ENCODE measurements at places on chromosomes 12 and 14.
A peak's percentile ranks its signal among the peaks of the same experiment; 100 is the strongest.

DNA sequence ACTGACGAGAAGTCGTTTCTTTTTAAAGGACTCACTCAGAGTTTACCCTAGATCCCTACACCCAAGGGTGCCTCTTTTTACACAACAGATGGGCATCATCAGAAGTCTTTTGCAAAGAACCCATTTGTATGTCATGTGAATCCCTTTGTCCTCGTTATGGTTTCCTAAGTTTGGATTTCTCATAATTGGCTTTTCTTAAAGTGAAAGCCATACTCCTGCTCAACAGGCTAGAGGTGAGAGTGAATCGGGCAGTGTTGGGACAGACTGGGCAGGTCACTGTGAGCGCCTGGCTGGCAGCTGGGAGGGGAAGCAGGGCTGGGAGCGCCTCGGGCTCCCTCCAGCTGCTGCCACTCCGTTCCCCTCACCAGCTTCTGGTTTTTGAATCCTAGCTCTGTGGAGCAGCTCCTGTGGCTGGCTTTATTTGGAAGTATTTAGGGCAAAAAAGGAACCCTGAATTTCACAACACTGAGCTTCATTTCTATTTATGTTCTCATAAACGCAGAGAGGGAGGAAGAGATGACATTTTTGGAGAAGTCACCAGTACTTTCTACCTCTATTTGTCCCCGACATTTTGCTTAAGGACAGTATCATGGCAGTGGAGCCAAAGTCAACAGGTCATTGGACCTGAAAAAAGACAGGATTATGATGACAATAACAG lies 63.8 kb upstream of the ACTN1 start:
- DNase-seq, result no peak

GRCh38 chr12:121592320-121592719 lies 11.5 kb upstream of the KDM2B start:
- DNase-seq, result no peak

DNA sequence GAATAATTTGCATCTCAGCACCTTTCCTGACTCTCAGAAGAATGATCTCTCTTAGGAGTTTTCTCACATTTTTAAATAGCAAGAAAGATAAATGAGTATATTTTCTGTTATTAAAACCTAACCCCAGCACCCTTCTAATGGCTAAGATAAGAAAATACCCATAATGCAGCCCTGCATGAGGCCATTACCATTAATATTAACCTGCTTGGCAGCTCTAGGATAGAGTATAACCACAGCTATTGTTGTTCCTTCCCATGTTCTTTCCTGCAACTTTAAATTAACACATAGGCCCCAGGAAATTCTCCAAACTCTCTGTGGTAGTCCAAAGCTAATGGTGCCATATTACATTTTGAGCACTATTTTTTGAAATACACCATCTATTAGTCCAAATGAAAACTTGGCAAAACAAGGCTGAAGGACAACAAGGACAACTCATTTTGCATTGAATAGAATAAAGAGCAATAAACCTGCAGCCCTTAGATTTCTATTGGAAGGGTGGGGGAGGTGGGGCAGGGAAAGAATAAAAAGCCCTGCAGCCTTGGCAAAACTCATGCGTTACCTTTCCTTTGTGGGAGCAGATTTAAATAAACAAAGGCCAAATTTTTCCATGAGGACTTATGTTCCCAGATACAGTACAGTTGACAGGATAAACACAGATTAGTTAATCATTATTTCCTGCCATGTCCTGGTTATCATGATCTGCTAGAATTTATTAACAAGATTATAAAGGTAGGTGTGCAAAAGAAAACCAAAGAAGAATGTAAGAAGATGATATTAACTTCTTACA lies 46.9 kb downstream of the BTG1 start:
- no peak for DNase-seq

GRCh38 chr12:88958153-88958552 lies 377.9 kb upstream of the KITLG start:
- no peak for DNase-seq

- no peak for DNase-seq
Measured at GRCh38 chr12:109443794-109444193, 33.3 kb downstream of the KCTD10 start.

DNA sequence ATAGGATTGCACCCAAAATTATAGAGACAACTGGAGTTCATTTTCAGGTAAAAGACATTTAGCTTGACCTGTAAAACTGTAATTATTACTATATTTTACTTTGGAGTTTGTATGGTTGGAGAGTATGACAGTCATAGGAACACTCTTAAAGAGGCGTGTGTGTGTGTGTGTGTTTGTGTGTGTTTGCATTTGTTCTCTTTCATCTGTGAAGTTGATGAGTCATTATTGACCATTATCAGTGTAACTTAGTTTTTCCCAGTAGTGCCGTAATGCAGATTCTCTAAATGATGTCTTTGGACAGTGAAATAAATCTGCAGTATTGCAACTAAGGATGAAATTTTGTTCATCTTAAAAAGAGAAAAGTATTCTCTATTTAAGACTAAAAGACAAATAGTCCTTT lies 13.0 kb downstream of the WASHC4 start:
- DNase-seq, result no peak

DNA sequence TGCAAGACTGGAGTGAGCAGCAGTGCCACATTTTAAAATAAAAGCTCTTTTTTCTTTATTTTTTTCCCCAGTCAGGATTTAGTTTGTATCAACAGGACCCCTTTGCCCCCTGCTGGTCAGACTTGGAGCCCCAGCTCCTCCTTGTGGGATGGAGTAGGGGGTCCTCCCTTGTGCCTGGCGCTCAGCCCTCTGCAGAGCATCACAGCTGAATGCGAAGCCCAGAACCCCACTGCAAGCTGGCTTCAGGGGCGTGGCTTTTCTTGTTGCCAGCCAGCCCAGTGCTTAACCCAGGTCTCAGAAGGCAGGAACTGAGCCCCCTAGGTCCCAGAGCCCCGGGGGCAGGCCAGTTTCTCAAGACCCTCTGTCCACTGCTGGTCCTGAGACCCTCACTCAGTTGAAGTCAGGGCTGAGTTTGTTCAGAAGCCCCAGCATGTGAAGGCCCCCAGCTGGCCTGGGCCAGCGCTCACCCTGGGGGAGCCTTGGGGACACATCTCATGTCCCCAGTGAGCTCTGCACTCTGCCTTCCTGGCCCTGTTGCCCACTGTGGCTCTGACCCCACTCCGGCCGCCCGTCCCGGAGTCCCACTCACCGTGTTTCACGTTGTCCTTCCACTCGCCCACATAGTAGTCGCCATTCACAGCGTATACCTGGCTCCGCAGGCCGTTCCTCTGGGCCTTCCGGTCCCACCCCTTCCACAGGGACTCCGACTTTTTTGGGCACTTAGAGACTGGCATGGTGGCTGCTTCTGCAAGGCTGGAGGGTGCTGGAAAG lies 519 bp downstream of the MORN3 start:
- no peak for DNase-seq

- no peak for DNase-seq
Measured at GRCh38 chr12:107560165-107560898, 125.3 kb upstream of the PWP1 start.

DNA sequence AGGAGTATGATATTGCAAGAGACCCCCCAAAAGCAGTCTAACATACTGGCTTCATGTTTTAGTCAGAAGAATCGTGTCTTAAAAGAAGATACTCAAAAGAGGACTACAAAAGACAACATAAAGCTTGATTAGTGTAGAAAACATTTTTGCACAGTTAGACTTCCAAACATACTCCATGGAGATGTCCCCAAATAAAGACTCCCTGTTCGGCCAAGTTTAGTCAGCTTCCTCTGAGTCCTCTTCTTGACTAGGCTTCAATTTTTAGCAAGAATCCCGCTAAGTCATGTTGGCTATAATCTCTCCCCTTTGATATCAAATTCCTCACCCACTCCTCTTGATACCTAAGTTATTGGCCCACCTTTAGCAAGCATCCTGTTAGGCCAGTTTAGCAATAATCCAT lies 298.0 kb downstream of the RMST start:
- DNase-seq, result no peak

GRCh38 chr12:52044292-52044983 lies 6.8 kb upstream of the NR4A1 start:
- no peak for DNase-seq

GRCh38 chr14:89368490-89369477 lies 48.2 kb downstream of the FOXN3 start:
- no peak for DNase-seq

DNA sequence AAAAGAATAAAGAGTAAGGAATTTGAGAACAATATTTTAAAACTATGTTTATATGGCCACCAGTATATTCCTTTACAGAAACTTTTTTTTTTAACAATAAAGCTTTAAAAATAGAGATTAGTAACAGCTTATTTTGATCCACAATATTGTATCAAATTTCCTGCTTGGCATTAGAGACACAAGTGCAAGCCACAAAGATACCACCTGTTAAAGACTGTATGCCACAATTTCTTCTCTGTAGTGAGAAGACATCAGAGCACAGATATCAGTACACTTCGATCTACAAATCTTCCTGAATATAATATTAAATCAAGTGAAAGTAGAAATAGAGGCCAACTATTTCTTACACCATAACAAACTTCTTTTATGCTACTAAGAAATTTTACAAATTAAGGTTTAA lies 68.0 kb downstream of the GALNT4 start:
- no peak for DNase-seq

DNA sequence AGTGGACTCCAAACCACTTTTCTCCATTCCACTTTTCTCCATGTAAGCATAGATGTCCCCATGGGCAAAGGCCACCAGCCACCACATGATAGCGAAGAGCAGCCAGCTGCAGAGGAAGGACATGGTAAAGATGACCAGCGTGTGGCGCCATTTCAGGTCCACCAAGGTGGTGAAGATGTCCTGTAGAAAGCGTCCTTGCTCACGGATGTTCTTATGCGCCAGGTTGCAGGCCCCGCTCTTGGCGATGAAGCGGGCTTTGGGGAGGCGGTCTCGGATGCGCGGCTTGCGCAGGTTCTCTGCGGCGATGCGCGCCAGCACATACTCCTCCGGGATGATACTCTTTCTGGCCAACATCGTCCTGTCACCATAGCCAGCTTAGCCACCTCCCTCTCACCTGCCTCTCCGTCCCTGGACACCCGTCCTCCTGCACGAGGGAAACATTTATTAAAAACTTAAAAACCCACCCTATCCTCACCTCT lies 1.2 kb downstream of the KCNJ8 start:
- no peak for DNase-seq

GRCh38 chr12:116319898-116320621 lies 42.6 kb upstream of the MED13L start:
- peak; percentile 40 for DNase-seq

- no peak for DNase-seq
Measured at GRCh38 chr14:73008501-73008900, 18.4 kb downstream of the ZFYVE1 start.

DNA sequence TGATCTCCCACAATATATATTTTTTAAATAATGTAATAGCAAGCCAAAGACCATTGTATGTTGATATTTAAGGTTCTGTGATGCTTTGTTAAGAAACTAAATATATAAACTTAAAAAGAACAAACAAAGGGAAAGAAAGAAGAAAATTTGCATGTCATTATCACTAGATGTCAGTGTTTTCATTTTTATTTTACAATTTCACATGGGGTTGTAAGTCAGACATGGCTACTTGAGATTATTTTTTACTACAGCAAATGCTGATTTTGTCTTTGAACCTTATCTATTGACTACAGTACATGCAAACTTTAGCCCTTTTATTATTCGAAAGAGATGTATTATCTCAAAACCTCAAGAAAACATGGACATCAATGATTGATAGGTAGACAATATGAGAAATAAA lies 36.1 kb downstream of the SLCO1C1 start:
- DNase-seq, result no peak

GRCh38 chr14:54197369-54197768 lies 199.4 kb upstream of the CDKN3 start:
- no peak for DNase-seq
